Tibial artery (tissue), 4 donors: ENCODE measurements at places on chromosomes 5 and 9.

DNA sequence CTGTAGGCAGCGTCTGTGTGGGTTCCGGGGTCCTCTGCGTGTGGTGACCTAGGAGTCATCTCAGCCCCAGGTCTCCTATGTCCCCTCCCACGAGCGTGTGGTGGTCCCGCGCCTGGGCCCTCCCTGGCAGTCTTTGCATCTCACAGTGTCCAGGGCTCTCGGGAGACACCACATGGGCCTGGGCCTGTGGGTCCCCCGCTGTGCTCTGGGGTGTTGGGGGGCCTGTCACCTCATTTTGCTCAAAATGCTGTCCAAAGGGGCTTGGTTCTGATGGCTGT lies 27.1 kb downstream of the CEP72 start:
- no peak for DNase-seq

DNA sequence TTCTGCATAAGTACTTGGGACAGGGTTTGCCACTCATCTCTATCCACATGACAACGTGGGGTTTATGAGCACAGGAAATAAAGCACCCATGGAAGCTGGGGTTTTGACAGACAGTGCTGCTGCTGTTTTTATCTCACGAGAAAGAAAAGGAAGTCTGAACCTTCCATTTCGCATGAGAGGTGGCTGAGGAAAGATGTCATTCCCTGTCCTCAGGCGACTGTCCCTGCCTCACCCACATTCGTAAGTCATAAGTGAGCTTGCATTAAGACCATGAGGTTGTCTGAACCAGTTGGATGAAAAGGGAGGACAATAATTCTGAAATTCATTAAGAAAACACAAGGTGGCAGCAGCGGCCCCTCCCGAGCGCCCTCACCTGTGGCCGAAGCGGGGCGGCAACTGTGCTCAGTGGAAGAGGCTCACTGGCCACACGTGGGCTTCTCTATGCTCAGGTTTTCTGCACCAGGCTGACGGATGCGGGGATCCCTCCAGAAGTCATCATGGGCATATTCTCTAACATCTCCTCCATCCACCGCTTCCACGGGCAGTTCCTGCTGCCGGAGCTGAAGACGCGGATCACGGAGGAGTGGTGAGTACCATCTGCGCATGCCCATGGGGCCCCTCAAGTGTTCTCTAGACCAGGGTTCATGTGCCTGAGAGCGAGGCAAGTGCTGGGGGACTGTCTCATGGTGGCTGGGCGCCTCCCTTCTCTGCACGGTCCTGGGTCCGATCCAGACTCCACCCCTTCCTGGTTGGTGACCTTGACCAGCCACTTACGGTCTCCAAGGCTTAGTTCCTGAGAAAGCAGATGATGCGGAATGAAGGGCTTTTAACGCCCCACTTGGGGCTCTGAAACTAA lies 54.7 kb upstream of the SUSD3 start:
- DNase-seq, result no peak

DNA sequence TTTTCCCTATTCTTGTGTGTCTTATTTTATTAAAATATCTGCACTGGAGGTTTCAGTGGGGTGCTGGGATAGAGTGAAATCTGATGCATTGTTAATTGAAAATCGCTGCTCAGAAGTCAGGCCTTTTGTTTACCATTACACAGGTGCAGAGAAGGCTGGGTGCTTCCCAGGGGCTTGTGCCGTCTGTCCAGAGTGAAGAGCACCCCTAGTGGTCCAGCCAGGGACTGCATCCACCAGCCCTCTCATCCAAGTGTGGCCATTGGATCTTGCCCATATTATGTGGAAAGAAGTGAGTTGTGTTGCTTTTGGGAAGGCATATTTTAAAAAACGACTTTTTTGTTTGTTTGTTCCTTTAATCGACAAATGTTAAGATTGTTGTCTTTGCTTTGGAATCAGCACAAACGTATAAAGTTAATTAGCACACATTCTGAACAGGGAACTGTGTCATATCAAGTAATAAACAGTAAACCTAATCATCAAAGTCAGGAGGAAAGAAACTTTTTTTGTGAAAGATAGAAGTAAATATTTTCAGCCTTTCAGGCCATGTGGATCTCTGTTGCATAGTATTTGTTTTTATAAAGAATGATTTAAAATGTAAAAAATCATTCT lies 315.6 kb downstream of the MTRR start:
- no peak for DNase-seq

DNA sequence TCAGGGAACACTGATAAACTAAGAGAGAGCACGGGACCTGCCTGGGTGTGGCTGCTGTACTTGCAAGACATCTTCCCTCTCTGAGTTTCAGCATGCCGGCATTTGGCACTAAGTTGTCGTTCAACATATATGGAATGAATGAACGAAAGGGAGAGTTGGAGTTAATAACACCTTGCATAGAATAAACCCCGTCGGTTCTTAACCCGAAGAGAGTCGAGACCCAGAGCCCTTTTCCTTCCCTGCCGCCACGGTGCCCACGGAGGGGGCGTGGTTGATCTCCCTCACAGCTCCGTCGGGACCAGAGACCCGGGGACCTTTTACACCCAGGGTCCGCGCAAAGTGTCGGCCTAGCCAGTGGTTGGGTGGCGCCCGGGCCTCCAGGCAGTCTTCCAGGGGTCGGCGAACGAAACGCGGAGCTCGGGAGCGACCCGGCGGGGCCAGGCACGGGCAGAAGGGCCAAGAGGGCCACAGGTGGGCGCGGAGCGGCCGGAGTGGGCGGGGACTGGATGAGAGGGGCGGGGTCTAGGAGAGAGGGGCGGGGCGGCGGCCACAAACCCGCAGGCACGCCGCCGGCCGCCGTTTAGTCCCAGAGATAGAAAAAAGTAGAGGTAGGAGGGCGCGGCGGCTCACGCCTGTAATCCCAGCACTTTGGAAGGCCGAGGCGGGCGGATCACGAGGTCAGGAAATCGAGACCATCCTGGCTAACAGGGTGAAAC lies 735 bp upstream of the RPL26L1 start:
- peak; percentile 77 for DNase-seq

DNA sequence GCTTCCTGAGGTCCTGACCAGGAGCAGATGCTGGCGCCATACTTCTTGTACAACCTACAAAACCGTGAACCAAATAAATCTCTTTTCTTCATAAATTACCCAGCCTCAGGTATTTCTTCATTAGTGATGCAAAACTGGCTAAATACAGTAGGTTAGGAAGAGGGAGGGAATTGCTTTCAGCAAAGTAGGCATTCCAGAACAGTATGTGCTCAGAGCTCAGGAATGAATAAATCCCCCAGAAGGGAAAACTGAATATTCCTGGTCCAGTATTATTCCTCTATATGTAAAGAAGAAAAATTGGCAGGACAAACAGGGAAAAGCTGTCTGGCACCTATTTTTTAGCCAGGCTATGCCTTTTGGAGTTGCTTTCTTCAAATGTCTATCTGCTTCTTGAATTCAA lies 577.1 kb downstream of the PSAT1 start:
- no peak for DNase-seq
